ENCODE measurements at places on chromosomes 11 and 22. TPM values are rescaled to one million over a fixed set of nuclear protein-coding genes. Genes with fewer than 3 reads are reported as not detected.

CARNS1 gene
- 0.95 TPM for total RNA-seq

MMP27 gene
- total RNA-seq: not detected

DNA sequence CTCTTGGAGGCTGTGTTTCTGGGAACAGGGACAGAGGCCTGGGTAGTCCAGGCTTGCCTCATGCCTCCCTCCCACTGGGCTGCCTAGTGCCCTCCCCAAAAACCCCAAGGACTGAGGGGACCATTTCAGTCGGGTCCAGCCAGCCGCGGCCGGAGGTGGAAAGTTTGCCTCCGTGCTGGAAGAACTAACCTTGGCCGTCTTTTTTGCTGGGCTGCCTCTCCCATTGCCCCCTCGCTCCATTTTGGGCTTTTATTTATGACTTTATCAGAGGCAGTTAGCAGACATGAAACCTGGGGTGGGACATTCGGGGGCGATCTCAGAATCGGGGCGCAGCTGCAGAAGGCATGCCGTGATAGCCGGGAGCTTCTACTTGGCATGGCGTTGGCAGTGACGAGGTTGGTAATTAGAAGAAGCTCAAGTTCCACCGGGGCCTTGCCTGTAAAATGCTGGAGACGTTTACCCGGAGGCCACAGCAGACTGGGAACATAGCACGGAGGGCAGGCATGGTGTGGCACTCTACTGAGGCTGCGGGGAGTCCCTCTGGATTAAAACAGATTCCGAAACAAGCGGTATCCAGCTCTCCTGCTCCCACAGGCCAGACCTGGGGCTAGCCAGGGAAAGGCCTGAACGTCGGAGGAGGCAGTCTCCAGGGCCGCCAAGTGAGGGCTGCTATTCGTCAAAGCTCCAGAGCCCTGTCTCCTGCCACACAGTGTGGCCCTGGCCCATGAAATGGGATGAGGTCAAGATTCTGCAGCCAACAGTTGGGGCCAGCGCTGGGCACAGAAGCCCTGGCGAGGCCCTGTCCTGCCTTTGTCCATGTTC is 76.4 kb upstream of the PPARA start:
- H3K4me1 ChIP-seq: peaks cover 7% of the 10 kb centered on the region
- no peaks in the 10 kb centered on the region for H3K27me3 ChIP-seq
- H3K4me3 ChIP-seq: peak overlapping the region; percentile 78
- H3K36me3 ChIP-seq: no peaks in the 10 kb centered on the region

ARHGEF17 gene
- total RNA-seq: 29.8 TPM

DNA sequence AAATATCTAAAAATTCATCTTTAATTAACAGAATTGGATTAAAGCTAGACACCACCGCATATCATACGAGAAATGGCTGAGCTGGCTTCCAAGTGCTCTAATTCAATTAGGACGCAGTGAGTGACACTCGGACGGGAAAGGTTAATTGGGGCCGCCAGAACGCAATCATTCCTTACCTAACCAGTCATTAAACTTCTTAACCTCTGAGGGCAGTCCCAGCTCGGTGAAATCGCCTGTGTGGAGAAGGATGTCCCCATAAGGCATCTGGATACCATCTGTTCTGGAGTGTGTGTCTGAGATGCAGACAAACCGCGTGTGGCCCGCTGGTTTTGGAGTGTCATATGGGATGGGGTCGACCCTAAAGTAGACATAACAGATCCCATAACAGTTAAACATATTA is 50.3 kb downstream of the MPPED2 start:
- no peaks in the 10 kb centered on the region for H3K36me3 ChIP-seq
- DNase-seq: no peak
- H3K4me3 ChIP-seq: no peak overlapping the region
- H3K4me1 ChIP-seq: no peaks in the 10 kb centered on the region
- no peaks in the 10 kb centered on the region for H3K27me3 ChIP-seq
- H3K27ac ChIP-seq: no peak overlapping the region

GRCh38 chr11:132595711-132596134 is 936.6 kb downstream of the OPCML start:
- no peak overlapping the region for H3K4me3 ChIP-seq
- H3K27ac ChIP-seq: no peak overlapping the region
- H3K27me3 ChIP-seq: no peaks in the 10 kb centered on the region
- no peak for DNase-seq
- H3K36me3 ChIP-seq: no peaks in the 10 kb centered on the region

DNA sequence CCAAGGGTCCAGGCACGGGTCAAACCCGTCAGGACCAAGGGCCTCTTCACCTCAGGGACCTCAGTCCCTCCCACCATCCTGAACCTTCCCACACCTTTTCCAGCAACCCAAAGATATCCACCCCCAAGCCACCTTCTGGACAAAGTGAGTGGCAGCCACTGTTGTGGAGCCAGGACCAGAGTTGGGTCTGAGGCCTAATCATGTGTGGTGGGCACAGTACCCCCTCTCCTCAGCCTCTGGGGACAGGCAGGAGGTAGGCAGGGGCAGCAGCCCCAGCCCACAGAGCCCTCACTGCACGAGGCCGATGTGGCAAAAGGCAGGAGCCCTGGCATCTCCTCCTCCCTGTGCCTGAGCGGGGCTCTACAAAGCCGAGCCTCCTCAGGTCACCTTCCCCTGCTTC is 2.5 kb downstream of the KCNJ11 start:
- no peaks in the 10 kb centered on the region for H3K27me3 ChIP-seq
- H3K27ac ChIP-seq: no peak overlapping the region
- H3K4me3 ChIP-seq: no peak overlapping the region

GRCh38 chr22:46367707-46368191 is 32.2 kb downstream of the TRMU start:
- no peak overlapping the region for H3K4me3 ChIP-seq
- H3K36me3 ChIP-seq: no peaks in the 10 kb centered on the region
- no peaks in the 10 kb centered on the region for H3K4me1 ChIP-seq
- DNase-seq: no peak
- no peaks in the 10 kb centered on the region for H3K27me3 ChIP-seq

OVCH2 gene
- total RNA-seq: not detected

RIBC2 gene
- 0.60 TPM for total RNA-seq

MUC5AC gene
- total RNA-seq: not detected

OR52I1 gene
- total RNA-seq: not detected

- DNase-seq: no peak
- no peaks in the 10 kb centered on the region for H3K27me3 ChIP-seq
These were observed 678.4 kb downstream of the OPCML start for GRCh38 chr11:132853886-132854285.

DNA sequence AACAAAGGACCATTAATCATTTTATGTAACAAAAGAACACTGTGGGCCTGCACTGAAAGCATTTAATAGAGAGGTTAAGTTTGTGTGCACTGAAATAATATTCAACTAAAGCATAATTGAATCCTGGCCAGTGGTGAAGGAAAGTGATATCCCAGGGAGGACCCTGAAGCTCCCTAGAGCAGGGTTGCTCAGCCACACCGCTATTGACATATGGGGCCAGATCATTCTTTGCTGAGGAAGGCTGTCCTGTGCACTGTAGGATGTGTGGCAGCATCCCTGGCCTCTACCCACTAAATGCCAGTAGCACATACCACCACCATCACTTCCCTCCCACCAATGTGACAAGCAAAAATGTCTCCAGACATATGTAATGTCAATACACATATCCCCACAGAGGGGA is 166.1 kb upstream of the MTNR1B start:
- H3K27me3 ChIP-seq: no peaks in the 10 kb centered on the region
- no peaks in the 10 kb centered on the region for H3K36me3 ChIP-seq
- no peak for DNase-seq

DNA sequence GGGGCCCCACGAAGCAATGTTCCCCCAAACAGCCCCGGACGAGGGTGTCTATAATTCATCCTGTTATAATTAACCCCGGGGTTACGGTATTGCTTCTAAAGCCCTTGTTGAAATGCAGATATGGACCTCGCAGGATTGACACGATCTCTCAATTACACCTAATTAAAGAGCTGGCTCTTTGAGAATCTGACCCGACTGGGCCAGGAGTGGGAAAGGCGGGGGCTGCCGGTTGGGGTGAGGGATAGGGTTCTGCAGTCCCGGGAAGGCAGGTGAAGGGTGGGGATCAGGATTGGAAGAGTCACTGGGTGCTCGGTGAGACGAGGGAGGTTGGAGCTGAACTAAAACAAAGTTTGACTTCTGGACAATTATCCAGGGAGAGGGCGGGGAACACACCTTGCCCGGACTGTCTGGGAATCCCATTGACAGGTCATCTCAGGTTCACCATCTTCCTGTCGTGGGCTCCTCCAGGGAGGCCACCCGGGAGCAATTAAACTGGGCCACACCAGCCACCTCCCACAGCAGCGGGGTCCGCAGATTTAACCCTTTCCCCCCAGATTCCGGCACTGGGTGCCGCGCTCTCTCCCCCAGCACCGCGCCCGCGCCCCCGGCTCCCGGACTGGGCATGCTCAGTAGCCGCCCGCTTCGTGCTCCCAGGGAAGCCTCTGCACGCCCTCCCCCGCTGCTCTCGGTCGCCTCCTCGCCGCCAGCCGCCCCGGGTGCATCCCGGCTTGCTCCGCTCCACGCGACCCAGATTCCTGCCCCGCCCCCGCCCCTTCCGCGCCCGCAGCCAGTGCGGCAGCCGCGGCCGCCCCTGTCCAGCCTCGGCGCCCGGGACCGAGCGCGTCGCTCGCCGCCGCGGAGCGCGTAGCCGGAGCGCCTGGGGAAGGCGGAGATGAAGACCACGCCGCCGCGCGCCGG is at the start of gene ELMOD1:
Gene ELMOD1, plus strand, starts transcription at position 688 of the 918 bp plus-strand sequence. CDS start 27,043 bp downstream, outside the sequence.
- no peaks in the 10 kb centered on the region for H3K36me3 ChIP-seq
- H3K4me3 ChIP-seq: peak within 1 kb of the TSS; percentile 41
- peak; percentile 30 for DNase-seq
- no peaks in the 10 kb centered on the region for H3K27me3 ChIP-seq
- H3K27ac ChIP-seq: no peak within 1 kb of the TSS

- DNase-seq: no peak
- no peaks in the 10 kb centered on the region for H3K27me3 ChIP-seq
- H3K36me3 ChIP-seq: no peaks in the 10 kb centered on the region
- no peak overlapping the region for H3K27ac ChIP-seq
- H3K4me3 ChIP-seq: no peak overlapping the region
These were observed 837.3 kb downstream of the TBC1D22A start for GRCh38 chr22:47599753-47600152.

IGSF22 gene
- 1.0 TPM for total RNA-seq

DNA sequence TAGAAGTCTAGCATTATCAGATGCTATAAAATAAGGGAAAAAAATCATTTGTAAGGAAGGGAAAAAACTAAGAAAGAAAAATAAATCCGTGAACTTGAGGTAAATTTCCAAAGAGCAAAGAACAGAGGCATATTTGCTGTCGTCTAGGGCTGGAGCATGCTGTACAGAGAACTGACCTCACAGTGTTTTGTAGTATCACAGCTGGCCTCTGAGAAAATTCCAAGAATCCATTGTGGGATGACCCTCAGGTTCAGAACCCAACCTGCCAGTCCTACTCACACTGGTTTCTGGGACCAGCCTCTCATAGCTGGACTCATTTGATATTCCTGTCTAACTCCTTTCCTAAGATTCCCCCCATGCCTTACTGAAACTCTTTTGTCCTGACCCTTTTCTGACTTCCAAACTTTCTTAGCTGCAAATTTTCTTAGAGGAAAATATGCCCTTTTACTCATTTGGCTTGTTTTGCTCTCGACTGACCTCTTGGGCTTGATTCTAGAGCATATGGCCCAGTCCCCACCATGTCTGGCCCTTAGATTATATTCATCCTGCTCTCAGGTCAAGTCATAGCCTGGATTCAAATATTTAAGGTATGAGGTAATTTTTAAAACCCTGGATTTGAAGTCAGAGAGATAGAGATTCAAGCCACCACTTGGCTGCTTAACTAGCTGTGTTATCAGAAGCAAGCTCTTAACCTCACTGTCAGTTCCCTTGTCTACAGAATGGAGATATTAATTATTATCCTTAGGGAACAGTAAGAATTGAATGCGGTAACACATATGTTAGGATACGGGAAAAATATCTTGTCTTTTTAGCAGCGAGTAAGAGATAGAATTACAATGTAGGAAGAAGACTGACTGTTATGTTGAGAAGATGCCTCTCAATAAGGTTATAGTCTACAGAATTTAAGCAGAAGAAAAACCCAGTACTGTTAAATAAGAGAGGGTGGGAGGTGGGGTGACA is 89.7 kb upstream of the KCNA4 start:
- H3K4me3 ChIP-seq: no peak overlapping the region
- no peak overlapping the region for H3K27ac ChIP-seq
- no peaks in the 10 kb centered on the region for H3K36me3 ChIP-seq
- H3K27me3 ChIP-seq: no peaks in the 10 kb centered on the region
- no peaks in the 10 kb centered on the region for H3K4me1 ChIP-seq

Measured in ovary (tissue), 10 donors.